ENCODE measurements at places on chromosomes 4 and X.

DNA sequence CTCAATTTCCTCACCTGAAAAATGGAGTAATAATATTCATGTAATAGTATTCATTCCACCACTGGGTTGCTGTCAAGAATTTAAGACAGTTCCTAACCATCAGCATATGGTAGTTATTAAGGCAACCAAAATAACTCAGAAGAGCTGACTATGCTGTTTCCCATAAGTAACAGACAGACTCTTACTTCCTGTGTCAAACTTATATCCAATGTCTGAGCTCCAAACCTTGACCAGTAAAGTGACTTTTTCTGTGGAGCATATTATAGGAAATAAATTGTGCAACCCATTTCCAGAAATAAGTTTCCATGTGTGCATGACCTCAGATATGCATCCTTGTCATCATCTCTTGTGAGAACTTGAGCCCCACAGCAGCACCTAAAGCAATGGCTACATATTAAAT, 78.8 kb downstream of the HADH start:
- no peak for DNase-seq

- no peak for DNase-seq
Observed at GRCh38 chrX:32150141-32150540, 1061.2 kb downstream of the DMD start.

GRCh38 chr4:6773106-6773505, 9.4 kb upstream of the KIAA0232 start:
- no peak for DNase-seq

- no peak for DNase-seq
Observed at GRCh38 chrX:40866893-40867292, 131.6 kb upstream of the MED14 start.

DNA sequence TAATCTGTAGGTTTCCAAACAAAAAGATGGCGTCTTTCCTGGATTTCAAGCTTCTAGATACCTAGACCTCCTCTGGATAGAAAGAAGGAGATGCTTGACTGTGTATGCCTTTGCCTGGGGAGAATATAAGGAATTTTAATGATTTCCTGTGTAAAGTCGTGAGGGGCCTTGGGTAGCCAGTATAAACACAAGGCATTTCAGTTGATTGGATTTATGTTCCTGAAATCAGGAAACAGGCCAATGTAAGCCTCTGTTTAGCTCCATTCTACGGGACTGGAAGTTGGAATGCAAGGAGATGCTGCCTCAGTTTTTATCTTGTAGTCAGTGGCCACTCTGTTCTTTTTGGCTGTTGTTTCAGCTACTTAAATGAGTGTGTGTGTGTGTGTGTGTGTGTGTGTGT, 137.2 kb downstream of the GUCY2F start:
- DNase-seq: no peak
